ENCODE measurements at places on chromosomes 16 and 17. TPM values are rescaled to one million over a fixed set of nuclear protein-coding genes. Genes with fewer than 3 reads are reported as not detected.

DNA sequence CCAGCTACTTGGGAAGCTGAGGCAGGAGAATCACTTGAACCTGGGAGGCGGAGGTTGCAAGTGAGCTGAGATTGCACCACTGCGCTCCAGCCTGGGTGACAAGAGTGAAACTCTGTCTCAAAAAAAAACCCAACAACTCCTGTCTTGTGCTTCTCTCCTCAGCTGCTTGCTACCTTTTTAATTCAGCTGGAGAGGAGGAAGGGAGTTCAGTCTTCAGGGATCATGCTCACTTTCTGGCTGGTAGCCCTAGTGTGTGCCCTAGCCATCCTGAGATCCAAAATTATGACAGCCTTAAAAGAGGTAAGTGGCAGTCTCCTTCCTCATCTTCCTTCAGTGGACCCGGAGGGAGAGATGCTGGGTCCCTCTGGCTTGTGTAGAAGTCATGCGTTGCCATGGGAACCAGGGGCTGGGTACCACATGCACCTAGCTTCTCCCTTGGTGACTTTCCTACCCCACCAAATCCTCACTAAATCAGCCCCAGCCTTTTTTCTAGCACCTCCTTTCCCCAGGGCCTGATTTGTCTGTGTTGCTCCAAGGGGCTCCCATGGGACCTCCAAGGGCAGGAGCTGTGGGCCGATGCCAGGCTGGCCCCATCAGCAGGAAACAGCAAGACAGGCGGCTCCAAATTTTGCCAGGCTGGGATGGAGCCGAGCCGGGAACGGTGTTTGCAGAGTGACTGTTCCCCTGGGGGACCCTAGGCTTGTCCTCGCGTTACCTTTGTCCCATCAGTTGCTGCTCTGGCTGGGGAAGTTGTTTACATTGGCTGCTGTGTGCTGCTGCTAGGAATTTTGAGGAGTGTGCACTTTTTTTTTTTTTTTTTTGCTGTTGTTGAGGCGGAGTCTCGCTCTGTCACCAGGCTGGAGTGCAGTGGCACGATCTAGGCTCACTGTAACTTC, 65.2 kb downstream of the ABCC1 start:
- no peaks in the 10 kb centered on the region for H3K36me3 ChIP-seq
- no peak overlapping the region for H3K27ac ChIP-seq
- peak; percentile 23 for DNase-seq

DNA sequence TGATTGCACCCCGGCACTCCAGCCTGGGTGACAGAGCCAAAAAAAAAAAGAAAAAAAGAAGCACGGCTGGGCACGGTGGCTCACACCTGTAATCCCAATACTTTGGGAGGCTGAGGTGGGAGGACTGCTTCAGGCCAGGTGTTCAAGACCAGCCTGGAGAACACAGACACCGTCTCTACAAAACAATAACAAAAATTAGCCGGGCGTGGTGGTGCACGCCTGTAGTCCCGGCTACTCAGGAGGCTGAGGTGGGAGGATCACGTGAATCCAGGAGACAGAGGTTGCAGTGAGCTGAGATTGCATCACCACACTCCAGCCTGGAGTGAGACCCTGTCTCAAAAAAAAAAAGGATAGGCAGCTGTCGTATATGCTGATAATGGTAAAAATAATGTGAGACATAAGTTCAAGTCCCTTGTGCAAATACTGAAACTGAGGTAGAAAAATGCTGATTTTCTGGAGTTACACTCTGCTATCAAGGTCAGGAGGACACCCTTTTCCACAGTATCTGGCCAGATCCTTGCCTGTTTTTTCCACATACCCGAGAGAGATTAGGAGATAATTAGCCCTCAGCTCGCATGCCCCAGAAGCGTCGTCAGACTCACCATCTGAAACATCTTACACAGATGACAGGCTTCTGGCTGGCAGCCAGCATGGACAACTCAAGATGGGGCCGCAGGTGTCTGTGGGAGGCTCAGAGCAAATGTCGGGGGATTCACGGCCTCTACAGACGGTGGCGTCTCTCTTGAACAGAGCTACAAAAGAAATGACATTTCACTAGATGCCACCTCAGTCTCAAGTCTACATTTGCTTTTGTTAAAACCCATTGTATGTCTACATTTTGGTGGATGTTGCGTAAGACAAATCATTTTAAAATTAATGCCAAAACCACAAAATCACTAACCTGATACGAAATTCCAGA, 36.8 kb downstream of the WDR45B start:
- H3K36me3 ChIP-seq: no peaks in the 10 kb centered on the region
- DNase-seq: peak; percentile 46
- no peaks in the 10 kb centered on the region for H3K27me3 ChIP-seq
- H3K4me1 ChIP-seq: no peaks in the 10 kb centered on the region
- H3K27ac ChIP-seq: no peak overlapping the region
- H3K4me3 ChIP-seq: no peak overlapping the region

- no peak for DNase-seq
- H3K36me3 ChIP-seq: no peaks in the 10 kb centered on the region
- H3K4me3 ChIP-seq: peak overlapping the region; percentile 75
These were observed 4.7 kb upstream of the CHD3 start for GRCh38 chr17:7883781-7884386.

STAT5A gene
- total RNA-seq: 43.1 TPM

RARA gene
- 61.9 TPM for total RNA-seq

DNA sequence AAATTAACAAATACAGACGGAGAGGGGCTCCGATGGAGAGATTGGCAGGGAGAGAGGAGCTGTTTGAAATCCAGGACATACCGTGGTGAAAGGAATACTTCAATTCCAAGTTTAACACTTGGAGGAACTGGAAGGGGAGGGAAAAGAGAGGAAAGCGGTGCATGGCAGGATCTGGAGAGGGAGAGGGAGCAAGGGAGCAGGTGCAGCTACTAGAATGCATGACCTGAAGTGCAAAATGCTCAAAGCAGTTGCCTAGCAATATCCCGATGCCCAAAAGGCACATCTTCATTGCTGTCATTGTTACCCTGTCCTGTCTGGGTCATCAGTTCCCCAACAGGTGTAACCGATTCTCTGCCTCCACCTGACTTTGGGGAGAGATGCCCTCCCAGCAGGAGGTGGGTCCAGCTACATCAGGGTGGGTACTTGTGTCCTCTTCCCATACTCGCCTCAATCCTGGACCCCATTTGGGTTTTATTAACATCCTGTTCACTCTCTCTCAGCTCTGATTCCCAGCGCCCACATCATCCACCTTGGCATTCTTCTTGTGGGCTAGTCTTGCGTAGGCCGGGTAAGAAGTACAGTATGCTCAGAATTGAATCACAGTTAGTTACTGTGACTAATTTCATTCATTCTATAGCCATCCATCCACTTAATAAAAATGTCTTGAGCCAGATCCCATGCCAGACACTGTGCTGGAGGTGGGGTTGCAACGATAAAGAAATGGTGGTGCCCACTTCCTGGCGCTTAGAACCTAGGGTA, 37.4 kb upstream of the EMP2 start:
- H3K4me1 ChIP-seq: peaks cover 6% of the 10 kb centered on the region
- H3K27me3 ChIP-seq: no peaks in the 10 kb centered on the region
- H3K36me3 ChIP-seq: no peaks in the 10 kb centered on the region
- DNase-seq: no peak
- no peak overlapping the region for H3K4me3 ChIP-seq

NTN1 gene
- total RNA-seq: 0.28 TPM

GRCh38 chr16:23595246-23595950, 718 bp downstream of the NDUFAB1 start:
- H3K27ac ChIP-seq: peak overlapping the region; percentile 57
- H3K4me3 ChIP-seq: peak overlapping the region; percentile 99
- H3K36me3 ChIP-seq: no peaks in the 10 kb centered on the region
- no peaks in the 10 kb centered on the region for H3K27me3 ChIP-seq

GRCh38 chr17:32445971-32446370, 1.7 kb downstream of the PSMD11 start:
- H3K27ac ChIP-seq: no peak overlapping the region
- no peak for DNase-seq
- no peaks in the 10 kb centered on the region for H3K4me1 ChIP-seq
- no peaks in the 10 kb centered on the region for H3K36me3 ChIP-seq
- no peaks in the 10 kb centered on the region for H3K27me3 ChIP-seq

GRCh38 chr16:2226245-2226793, 2.9 kb downstream of the E4F1 start:
- H3K4me1 ChIP-seq: peaks cover 5% of the 10 kb centered on the region
- no peak for DNase-seq
- no peaks in the 10 kb centered on the region for H3K36me3 ChIP-seq
- H3K27ac ChIP-seq: no peak overlapping the region
- H3K27me3 ChIP-seq: no peaks in the 10 kb centered on the region
- no peak overlapping the region for H3K4me3 ChIP-seq

- H3K27me3 ChIP-seq: no peaks in the 10 kb centered on the region
- no peaks in the 10 kb centered on the region for H3K4me1 ChIP-seq
- no peak overlapping the region for H3K4me3 ChIP-seq
- DNase-seq: no peak
- no peaks in the 10 kb centered on the region for H3K36me3 ChIP-seq
- no peak overlapping the region for H3K27ac ChIP-seq
These were observed 626.6 kb upstream of the SOX9 start for GRCh38 chr17:71494062-71494855.

TNFSF13 gene
- 22.2 TPM for total RNA-seq

UBE2O gene
- total RNA-seq: 11.3 TPM

DNA sequence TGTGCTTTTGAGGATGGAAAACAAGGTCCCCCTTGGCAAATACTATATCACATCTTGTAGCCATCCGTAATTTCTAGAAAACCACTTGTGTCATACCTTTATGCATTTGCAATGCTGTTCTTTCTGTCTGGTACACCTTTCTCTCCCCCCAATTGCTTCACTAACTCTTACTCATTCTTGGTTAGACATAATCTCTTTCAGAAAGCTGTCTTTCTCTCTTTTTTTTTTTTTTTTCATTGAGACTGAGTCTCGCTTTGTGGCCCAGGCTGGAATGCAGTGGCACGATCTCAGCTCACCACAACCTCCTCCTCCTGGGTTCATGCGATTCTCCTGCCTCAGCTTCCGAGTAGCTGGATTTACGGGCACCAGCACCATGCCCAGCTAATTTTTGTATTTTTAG, 94.9 kb upstream of the C17orf78 start:
- no peak overlapping the region for H3K4me3 ChIP-seq
- H3K27ac ChIP-seq: no peak overlapping the region
- H3K27me3 ChIP-seq: no peaks in the 10 kb centered on the region

KCNG4 gene
- total RNA-seq: not detected

C16orf96 gene
- total RNA-seq: 0.27 TPM

MPDU1 gene
- total RNA-seq: 21.0 TPM

WDR81 gene
- total RNA-seq: 26.7 TPM

GPR179 gene
- total RNA-seq: 0.05 TPM

GRCh38 chr17:27800522-27800921, at the start of gene NOS2:
Gene NOS2, minus strand, starts transcription at chr17:27800529. Its CDS starts 1,720 bp downstream, at chr17:27798809.
- no peaks in the 10 kb centered on the region for H3K27me3 ChIP-seq
- H3K27ac ChIP-seq: no peak within 1 kb of the TSS
- no peak for DNase-seq
- H3K36me3 ChIP-seq: no peaks in the 10 kb centered on the region

KCNAB3 gene
- total RNA-seq: 0.83 TPM

DNA sequence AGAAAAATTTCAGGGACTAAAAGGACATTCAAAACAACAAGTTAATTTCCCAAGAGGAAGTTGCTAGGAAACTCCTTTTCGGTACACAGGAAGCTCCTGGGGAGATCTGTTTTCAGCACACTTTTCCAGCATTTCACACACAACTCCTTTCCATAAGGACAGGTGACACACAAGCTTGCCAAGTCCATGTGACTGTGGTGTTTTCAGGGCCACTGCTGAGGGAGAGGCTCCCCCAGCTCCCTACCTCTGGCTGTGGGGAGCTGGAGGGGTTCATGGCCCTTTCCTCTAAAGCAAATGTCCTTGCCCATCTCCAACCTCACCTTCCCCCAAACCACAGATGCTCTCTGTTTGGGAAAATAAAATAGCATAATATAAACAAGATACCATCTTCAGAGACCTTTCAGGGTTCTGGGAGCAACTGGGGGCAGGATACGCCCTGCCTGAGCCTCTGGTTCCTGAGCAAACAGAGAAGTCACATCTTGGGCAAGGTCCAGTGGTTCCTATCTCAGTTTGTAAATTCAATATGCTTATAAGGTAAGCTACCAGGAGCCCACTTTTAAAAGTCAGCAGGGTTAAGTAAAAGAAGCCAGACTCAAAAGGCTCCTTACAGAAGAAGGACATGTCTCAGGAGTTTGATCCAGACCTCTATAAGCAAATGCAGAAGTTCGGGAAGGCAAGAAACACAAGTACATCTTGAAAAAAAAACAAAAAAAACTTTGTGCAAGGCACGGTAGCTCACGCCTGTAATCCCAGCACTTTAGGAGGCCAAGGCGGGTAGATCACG, 3.0 kb downstream of the PDZD9 start:
- no peak for DNase-seq
- H3K27ac ChIP-seq: no peak overlapping the region
- H3K27me3 ChIP-seq: no peaks in the 10 kb centered on the region
- H3K4me1 ChIP-seq: peaks cover 1% of the 10 kb centered on the region

- no peak for DNase-seq
- H3K4me3 ChIP-seq: no peak overlapping the region
- H3K36me3 ChIP-seq: no peaks in the 10 kb centered on the region
- no peaks in the 10 kb centered on the region for H3K27me3 ChIP-seq
- peaks cover 5% of the 10 kb centered on the region for H3K4me1 ChIP-seq
- H3K27ac ChIP-seq: no peak overlapping the region
These were observed 35.0 kb downstream of the BCAS3 start for GRCh38 chr17:60712675-60713074.

KRTAP2-2 gene
- not detected for total RNA-seq

- DNase-seq: no peak
- no peaks in the 10 kb centered on the region for H3K4me1 ChIP-seq
- no peaks in the 10 kb centered on the region for H3K27me3 ChIP-seq
- H3K36me3 ChIP-seq: no peaks in the 10 kb centered on the region
- no peak overlapping the region for H3K4me3 ChIP-seq
These were observed 221.3 kb upstream of the ASIC2 start for GRCh38 chr17:33514369-33514768.

GRCh38 chr17:50289991-50290702, 15.9 kb downstream of the TMEM92 start:
- H3K36me3 ChIP-seq: no peaks in the 10 kb centered on the region
- no peak overlapping the region for H3K4me3 ChIP-seq
- peak; percentile 85 for DNase-seq
- H3K4me1 ChIP-seq: peaks cover 7% of the 10 kb centered on the region

SMPD3 gene
- 0.72 TPM for total RNA-seq

DNA sequence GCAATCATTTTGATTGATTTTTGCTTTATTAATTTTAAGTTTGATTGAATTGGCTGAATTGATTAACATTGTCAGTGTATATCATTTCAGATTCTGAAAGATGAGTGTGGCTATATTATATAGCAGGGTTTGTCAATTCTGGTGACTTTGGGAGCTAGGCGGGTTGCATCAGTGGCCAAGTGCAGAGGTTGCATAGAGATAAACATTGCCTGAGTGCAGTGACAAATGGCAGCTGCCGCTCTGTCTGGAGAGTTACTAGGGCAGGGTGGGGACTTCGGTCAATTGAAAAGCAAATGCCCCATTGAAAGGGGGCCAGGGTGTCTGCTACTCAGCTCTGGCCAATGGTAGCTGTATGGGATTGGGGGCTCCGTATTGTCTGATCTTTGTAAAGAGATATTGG, 12.7 kb downstream of the SYT17 start:
- no peak for DNase-seq
- no peaks in the 10 kb centered on the region for H3K36me3 ChIP-seq
- no peak overlapping the region for H3K4me3 ChIP-seq
- H3K4me1 ChIP-seq: no peaks in the 10 kb centered on the region

Measured in ovary (tissue), 10 donors.